ENCODE measurements at places on chromosomes 6 and 20. TPM values are rescaled to one million over a fixed set of nuclear protein-coding genes. Genes with fewer than 3 reads are reported as not detected.

CD24 gene
- total RNA-seq, result 253 TPM

- DNase-seq, result no peak
Measured at GRCh38 chr6:139407718-139408222, 33.3 kb upstream of the CITED2 start.

DNA sequence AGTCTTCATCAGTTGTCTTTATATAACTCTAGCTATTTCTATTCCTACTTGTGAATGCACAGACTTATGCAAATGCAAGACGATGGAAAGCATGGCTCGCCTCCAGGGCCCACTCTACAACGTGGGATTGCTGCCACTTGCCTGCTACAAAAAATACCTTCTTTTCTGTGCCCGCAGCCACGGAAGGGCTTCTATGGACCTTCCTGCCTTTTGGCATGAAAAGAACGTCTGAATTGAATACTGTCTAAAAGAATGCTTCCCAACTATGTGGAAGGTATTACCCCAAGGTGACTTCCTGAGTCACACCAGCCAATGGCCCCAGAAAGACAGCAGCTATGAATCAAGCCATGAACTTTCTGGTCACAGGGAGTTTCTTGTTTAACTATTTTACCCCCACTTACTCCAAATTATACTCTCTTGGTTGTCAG is 261.2 kb downstream of the HIVEP2 start:
- DNase-seq, result no peak

PCSK2 gene
- not detected for total RNA-seq

GRCh38 chr6:136761227-136761922 is 30.9 kb downstream of the MAP3K5 start:
- DNase-seq, result peak; percentile 61
